ENCODE measurements at places on chromosomes 11 and 22.

GRCh38 chr11:66059966-66060680, 8.0 kb downstream of the SF3B2 start:
- DNase-seq = no peak

DNA sequence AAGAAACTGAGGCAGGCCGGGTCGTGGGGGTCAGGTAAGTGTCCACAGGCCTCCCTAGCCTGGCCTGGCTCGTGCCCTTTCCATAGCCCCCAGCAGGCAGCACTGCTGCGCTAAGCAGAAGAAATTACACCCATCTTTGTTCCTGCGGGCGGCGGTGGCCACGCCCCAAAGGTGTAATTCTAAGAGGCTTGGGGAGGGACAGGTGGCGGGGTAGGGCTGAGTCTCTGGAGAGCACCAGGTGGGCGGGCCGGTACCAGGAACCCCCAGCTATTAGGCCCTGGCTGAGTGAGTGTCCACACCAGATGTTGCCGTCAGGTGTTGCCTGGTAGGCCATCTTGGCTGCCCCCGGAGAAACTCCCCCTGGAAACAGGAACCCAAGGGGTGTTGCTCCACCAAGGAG, 12.3 kb upstream of the ARAP1 start:
- DNase-seq = no peak

DNA sequence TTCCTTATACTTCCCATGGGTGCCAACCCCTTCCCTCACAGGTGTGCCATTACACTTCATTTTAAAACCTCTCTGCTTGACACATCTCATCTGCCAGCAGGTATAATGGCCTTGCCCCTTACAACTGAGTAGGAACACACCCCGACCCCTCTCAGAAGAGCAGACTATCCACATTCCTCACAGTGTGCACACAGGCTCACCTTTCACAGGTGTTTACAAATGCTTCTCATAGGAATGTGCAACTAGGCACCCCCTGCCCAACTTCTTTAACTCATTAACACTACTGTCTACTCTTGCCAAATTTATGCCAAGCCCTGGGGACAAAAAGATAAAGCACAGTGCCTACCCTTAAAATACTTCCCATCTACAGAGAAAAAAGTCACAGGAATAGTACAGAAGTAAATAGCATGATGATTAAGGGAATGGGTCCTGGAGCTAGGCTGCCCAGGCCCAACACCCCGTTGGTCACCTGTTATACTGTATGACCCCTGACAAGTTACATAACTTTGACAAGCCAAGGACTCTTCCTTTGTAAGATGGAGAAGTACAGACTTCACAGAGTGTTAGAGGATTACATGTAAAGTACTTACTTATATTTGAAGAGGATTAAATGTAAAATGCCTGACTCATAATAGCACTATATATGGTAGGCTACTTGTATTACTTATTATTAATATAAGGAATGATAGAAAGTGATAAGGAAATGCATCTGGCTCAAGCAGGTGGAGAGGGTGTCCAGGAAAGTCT, 15.2 kb downstream of the TRIM3 start:
- DNase-seq = no peak

DNA sequence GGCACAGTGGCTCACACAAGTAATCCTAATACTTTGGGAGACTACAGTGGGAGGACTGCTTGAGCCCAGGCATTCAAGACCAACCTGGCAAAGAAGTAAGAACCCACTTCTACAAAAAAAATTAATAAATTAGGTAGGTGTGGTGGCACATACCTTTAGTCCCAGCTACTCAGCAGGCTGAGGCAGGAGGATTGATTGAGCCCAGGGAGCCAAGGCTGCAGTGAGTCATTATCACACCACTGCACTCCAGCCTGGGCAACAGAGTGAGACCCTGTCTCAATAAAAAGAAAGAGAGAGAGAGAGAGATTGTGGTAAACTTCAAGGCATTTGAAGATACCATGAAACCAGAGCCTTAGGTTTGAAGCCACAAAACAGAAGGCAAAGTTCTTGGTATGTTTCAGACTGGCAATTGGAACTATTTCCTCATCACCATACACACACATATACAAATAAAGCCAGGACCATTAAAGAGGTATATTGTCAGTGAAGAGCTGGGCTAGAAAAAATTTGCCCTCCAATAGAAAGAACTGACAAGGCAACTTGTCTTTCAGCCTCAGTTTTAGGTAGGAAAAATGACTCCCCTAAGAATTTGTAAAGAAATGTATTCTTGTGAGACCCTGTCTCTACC, 24.6 kb upstream of the B3GNT6 start:
- DNase-seq = no peak

- no peak for DNase-seq
Measured at GRCh38 chr11:131638889-131639288, 268.5 kb downstream of the NTM start.
